T-helper 1 cell (primary cell): ENCODE measurements at places on chromosomes 6 and 20.

DNA sequence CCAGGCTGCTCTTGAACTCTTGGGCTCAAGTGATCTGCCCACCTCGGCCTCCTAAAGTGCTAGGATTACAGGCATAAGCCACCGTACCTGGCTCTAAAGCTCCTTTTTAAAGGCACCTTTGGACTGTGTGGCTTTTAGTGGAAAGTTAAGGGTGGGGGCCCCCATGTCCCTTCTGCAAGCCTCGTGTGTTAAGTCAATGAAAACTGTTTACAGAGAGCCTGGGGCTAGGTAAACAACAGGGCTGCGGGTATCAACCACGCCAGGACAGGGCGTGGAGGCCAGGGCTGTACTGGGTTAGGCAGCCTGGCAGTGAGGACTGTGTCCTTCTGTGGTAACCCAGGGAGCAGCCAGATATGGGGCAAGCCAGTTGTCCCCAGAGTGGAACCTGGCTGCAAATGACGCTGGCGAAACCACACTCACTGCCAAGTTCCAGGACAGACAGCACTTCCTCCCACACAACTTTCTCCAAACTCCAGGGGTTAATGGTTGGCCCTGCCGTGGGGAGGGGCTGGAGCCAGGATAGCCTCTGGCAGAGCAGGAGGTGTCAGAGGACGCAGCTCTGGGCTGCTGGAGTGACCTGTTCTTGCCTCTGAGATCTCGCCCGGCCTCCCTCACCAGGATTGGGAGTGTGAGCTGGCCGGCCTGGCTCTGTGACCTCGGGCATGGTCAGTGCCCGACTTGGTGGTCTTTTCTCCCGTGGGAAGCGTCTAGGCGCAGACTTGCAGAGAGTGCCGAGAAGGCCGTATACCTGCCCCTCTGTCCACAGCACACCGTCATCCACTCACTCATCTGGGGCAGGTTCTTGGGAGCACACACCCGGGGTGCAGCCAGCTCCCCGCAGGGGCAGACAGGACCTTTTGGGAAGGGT lies 3.2 kb downstream of the SLC17A9 start:
- no peak for DNase-seq

- no peak for DNase-seq
These were observed 655.3 kb downstream of the PHF3 start for GRCh38 chr6:64290867-64291266.

DNA sequence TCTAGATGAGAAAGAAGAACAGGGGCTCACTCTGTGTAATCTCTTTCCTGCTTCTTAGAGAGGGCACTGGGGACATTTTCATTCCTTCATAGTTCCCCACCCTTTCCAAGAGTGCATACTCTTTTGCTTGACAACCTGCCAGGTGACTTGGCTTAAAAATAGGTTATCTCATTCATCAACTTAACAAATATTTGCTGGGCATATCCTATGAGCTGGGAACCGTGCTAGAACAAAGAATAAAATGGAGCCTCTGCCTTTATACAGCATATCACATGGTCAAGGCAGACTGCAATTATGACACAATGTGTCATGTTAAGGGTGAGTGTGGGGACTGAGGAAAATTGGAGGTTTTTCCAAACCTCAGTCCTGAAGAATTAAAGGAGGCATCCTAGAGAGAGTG lies 209.8 kb upstream of the FOXA2 start:
- no peak for DNase-seq

GRCh38 chr6:27651371-27651732 lies 178.4 kb upstream of the ZNF184 start:
- no peak for DNase-seq

GRCh38 chr6:155450240-155450581 lies 5.4 kb downstream of the NOX3 start:
- DNase-seq: no peak

- no peak for DNase-seq
These were observed 28.2 kb downstream of the SLC12A5 start for GRCh38 chr20:46056970-46057855.

DNA sequence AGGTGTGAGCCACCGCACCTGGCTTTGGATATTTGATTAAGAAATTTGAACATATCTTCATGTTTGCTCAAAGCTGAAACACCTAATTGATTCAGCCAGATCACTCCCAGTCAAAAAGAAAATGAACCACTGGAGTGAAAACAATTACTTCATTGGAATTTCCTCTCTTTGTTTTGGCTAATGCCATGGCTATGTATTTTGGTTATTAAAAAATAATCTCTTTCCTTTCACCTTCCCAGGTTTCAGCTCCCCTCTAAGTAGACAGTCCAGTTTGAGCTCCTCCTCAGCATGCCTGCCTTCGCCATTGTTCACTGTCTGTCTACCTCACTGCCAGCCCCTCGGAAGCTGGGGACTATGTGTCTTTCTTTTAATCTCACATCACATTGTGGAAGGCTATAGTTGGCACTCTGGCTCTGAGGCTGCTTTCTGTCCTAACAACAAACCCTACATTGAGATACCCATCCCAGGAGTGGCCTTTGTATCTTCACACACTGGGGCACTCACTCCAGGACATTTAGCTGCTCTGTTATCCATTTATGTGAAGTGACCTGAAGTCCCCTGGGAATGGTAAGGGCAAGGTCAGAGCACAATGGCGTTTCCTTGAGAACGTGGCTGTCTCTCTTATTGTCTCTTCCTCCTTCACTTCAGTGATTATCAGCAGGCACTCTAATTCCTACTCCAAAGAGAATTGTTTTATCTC lies 764.0 kb upstream of the CITED2 start:
- no peak for DNase-seq

- DNase-seq: no peak
These were observed 3.1 kb downstream of the HLA-C start for GRCh38 chr6:31268836-31269235.

- peak; percentile 57 for DNase-seq
These were observed 31.7 kb downstream of the SAMHD1 start for GRCh38 chr20:36919715-36920333.

GRCh38 chr6:35091346-35092083 lies 49.6 kb downstream of the TCP11 start:
- no peak for DNase-seq

GRCh38 chr6:150601439-150601838 lies 1.8 kb downstream of the PLEKHG1 start:
- no peak for DNase-seq

DNA sequence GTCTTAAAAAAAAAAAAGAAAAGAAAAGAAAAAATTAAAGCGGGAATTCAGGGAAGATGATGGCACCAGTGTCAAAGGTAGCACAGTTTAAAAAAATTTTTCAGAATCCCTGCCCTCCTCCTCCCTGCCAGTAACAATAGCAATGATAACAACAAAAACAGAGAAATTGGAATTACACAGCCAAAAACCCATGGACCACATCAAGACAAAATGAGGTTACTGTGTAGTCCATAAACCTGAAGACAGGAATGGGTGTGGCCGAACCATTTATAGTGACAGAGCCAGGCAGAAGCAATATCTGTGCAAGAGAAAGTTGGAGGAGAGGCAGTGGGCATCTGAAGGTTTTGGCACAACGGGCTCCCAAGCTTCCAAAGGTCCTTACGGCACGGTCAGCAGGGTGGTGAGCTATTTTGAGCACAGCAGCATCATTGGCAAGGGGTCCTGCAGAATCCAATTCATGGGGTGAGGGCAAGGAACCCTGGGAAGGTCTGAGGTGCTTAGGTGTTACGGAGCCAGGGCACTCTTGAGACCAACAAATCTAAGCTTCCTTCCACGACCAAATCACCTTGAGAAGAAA lies 202.3 kb downstream of the GMPR start:
- DNase-seq: no peak

- no peak for DNase-seq
These were observed 12.8 kb downstream of the MYLK4 start for GRCh38 chr6:2737885-2738284.

- no peak for DNase-seq
These were observed 474.6 kb downstream of the COL12A1 start for GRCh38 chr6:74731204-74731603.

DNA sequence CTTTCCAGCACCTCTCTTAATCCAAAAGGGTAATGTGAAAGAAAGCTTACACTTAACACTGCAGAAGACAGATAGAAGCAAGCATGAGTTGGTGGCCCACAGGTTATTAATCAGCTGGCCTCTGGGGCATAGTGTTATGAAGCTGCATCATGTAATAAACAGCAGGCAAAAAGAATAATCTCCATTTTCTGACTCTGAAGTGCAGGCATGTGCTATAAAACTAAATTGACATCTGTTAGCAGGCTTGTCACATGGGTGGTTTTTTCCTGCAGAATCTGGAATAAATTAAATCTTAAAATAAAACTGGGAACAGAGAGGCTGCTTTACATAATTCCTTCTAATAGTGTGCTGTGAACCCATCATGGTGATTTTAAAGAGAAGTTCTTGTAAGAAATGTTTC lies 73.3 kb downstream of the METTL24 start:
- no peak for DNase-seq
